Stimulated activated CD8-positive, alpha-beta memory T cell treated with anti-CD3 and anti-CD28 coated beads, Interleukin-2, amount 100 ng/mL, for 1 hour (primary cell): ENCODE measurements at places on chromosomes 12 and 14.

- DNase-seq: no peak
Observed at GRCh38 chr14:73714656-73715081, 485 bp upstream of the PNMA1 start.

- DNase-seq: no peak
Observed at GRCh38 chr12:69274861-69275260, 35.5 kb downstream of the CPSF6 start.

DNA sequence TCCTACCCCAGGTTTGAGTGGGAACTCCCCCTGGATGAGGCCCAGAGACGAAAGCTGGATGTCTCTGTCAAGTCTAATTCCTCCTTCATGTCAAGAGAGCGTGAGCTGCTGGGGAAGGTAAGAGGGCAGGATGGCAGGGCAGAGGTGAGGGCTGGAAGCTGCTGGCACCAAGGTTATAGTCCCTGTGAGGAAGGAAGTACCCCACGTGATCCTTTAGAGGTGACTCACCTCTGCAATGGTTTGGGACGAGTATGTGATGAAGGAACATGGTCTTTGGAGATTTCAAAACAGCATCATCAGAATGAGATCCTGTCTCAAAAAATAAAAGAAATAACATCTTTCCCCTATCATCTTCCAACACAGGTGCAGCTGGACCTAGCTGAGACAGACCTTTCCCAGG, 9.2 kb upstream of the MYL6B start:
- DNase-seq: no peak

- DNase-seq: no peak
Observed at GRCh38 chr12:53497461-53497860, 1.8 kb downstream of the MAP3K12 start.

GRCh38 chr12:13066014-13066413, 21.8 kb downstream of the FAM234B start:
- DNase-seq: no peak

DNA sequence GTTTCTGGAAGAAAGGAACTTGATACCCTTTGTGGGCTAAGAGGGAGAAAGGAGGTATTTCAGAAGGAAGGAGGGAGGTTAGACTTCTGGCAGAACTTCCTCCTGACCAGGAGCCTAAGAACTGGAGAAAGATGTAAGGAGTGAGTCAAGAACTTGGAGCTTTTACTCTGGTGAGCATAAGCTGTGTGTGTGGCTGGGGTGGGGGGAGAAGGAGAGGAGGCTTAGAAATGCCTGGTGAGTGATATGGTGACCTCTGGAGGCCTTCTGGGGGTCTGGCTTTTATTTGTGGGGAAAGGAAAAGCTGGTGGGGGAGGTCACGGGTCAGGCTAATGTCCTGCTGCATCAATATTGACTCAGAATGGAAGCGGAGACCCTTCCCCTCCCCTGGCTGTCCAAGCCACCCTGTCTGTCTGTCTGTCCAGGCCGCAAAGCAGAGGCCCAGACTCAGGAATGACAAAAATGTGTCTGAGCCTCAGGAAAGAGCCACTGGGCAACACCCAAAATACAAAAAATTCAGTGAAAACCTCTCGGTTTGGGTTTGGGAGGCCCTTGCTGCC, 4.8 kb downstream of the LRP1 start:
- no peak for DNase-seq

DNA sequence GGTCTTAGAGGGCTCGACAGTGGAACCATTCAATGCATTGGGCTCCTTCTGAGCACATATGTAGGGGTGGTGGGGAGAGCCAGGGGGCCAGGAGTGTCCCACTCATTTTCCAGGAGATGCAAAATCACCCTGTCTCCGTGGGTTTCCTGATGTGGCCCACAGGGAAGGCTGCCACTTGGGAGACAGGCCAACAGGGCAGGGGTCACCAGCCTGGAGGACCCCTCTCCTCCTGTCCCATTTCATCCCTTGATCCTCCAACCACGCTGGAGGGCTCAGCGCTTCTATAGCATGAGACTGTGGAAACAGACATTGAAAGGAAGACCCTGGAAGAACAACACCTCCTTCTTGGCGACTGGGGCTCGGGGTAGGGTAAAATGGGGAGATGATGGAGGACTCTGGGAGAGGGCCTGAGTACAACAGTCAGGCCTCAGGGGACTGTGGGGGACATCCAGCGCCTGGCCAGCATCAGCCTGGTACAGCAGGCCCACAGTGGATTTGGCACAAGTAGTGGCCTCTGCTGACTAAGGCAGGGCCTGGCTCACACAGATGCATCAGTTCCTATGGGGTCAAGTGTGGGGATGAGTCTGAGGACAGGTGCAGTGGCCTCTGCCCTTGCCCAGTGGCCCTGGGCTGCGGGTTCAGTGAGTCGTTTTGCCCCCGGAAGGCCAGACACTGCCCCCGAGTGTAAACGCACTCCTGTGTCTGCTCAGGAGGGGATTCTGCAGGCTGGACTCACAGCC, 68.0 kb downstream of the PRIMA1 start:
- no peak for DNase-seq

- no peak for DNase-seq
Observed at GRCh38 chr14:35998303-35998702, 172.2 kb downstream of the BRMS1L start.

DNA sequence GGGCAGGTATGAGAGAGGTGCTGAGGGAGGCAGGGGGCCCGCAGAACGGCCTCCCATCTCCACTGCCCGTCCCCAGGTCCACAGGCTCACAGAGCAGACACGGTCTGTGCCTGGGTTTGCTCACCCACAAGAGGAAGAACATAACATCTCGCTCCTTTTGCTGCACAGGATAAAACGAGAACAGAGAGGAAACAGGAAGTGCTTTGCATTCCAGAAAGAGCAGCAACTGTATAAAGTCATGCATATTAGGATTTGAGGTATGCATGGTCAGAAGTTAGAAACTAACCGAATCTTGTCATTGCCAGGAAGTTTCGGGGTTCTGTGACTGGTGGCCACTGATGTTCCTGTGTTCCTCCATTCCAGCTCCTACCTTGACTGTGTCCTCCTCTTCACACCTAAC, 25.0 kb downstream of the NTF3 start:
- DNase-seq: no peak

GRCh38 chr14:64788706-64789105, 84.5 kb downstream of the PLEKHG3 start:
- DNase-seq: no peak

- DNase-seq: no peak
Observed at GRCh38 chr12:8644345-8645248, 18.0 kb downstream of the MFAP5 start.

GRCh38 chr14:104037903-104038302, 47.6 kb upstream of the ASPG start:
- no peak for DNase-seq

DNA sequence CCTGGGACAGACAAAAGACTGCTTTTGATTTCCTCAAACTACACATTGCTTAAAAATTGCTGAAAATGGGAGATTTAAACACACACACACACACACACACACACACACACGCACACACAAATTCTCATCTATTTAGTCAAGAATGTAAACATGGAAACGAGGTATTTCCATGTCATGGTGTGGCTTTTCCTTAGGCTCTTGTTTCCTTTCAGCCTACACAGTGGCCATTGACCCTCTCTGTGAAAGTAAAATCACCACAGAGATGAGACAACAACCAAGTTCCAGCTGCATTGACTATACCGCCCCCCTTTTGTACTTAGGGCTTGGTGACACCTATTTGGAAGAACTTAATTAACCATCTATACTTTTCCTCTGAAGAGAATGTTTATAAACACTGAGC, 41.9 kb downstream of the TTC8 start:
- DNase-seq: no peak

- no peak for DNase-seq
Observed at GRCh38 chr12:45648070-45648469, 81.4 kb upstream of the ARID2 start.

DNA sequence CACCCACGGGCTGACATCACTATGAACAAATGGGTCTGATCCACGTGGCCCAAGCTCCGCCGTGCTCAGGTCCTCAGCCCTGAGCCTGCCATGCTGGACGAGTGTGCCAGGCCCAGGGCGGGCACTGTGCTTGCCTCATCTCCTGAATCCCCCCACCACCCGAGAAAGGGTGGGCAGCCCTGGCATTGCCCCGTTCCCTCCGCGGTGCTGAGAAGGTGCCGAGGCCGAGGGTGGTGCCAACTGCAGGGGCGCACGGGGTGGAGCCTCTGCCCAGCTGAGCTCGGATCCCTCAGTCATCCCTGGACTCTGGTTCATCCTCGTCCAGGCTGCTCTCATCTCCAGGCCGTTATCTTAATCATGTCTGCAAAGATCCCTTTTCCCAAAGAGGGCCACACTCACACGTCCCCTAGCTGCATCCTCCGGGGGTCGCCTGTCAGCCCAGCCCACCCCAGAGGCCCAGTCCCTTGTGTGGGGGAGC, 60.6 kb downstream of the NOC4L start:
- DNase-seq: no peak
